ENCODE measurements at places on chromosomes 5 and 9.

- no peak for DNase-seq
Measured at GRCh38 chr5:59487068-59487686, 406.3 kb downstream of the PDE4D start.

GRCh38 chr9:7042124-7042523 is 284.4 kb downstream of the KDM4C start:
- no peak for DNase-seq

DNA sequence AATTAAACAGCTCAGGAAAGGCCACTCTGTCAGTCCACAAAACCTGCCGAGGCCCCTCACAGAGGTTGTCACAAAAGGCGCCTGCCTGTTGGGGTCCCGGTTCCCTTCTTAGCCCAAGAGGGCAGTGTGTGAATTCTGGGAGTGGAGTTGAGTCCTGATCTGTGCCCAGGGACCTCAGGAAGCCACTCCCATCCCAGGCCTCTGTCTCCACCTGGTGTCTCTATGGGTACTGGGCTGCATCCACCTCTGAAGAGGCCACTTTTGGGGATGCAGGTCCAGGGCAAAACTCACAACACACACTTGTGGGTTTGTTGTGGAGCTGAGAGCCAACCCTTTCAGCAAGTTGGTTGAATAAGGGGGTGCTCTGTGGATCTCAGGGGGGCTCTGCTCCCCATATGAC is 74.3 kb upstream of the STXBP1 start:
- DNase-seq: peak; percentile 20

DNA sequence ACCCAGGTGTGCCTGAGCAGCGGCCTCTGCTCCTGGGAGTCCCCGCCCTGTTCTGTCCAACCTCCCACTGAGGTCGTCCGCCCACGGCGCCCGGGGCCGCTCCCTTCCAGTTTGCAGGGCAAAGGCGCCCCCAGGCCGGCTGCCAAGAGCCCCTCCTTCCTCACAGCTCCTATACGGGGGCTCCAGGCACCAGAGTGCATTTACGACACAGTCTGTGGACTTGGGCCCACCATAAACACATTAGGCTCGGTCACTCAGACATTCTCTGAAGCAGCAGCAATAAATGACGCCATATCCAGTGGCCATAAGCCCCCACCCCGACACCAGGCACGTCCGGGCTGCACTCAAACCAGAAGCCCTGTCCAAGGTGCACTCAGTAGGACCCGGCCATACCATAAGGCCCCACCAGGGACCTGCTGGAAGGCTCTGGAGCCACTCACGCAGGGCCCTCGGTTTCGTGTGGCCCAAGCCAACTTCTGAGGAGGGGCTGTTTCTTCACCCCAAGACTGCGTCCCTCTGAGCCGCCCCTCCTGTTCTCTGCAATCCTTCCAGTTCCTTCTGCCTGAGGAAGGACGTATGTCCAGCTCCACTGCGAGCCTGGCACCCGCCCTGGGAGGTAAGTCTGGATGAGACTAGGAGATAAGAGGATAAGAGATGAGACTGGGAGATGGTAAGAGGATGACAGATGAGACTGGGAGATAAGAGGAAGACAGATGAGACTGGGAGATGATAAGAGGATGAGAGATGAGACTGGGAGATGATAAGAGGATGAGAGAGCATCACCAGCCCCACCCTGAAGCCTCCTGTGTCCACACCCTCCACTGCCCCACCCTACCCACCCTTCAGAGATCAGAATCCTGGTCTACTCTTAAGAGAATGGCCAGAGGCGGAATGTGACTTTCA is 26.7 kb downstream of the SLC6A18 start:
- DNase-seq: no peak

- no peak for DNase-seq
Measured at GRCh38 chr9:98821831-98822230, 14.4 kb downstream of the GALNT12 start.

DNA sequence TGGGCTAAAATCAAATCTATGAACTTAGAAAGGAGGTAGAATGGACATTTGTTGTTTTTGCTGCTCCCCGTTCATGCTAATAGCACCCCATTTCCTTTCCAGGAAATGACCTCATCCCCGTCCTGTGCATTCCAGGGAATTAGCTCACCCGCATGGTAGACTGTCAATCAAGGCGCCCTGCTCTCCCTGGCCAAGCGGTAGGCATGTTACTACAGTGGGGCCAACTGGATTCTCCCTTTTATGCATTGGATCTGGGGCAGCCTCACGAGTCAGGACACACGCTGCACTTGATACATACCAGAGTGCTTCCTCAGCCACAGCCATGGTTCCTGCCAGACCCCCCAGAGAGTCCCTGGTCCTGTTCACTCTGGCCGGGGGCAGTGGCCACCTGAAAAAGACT is 111.0 kb upstream of the PTCH1 start:
- no peak for DNase-seq

DNA sequence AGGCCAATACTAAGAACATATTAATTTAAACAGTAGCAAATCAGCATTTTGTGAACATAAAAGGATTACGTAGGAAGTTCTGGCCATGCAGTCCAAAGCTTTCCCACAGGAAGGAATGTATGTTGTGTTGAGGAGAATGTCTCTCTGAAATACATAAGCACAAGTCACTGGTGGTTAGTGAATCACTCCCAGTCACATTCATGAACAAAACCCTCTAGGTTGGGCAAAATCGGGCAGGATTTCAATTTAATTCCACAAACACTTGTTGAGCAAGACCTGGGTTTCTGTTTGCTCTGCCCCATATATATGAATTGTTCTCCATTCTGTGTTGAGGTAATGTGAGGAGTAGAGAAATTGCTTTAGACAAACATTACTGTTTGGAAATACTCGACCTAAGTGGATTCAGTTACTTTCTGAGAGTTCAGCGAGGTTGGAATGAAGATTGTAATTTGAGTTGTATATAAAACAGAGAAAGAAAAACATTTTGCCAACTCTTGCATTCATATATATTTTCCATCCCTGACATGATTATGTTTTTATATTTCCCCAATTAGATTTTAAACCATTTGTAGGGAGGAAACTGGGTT is 127.6 kb upstream of the RPS23 start:
- DNase-seq: peak; percentile 87

GRCh38 chr5:149801307-149801990 is 71.3 kb downstream of the PPARGC1B start:
- DNase-seq: peak; percentile 84

GRCh38 chr5:1815071-1815786 is 14.0 kb downstream of the NDUFS6 start:
- no peak for DNase-seq
